Activated naive CD8-positive, alpha-beta T cell treated with anti-CD3 and anti-CD28 coated beads, Interleukin-2, amount 10 ng/mL, durations not matched to agents 7 days and 5 days (primary cell): ENCODE measurements at places on chromosomes 2 and 18.

DNA sequence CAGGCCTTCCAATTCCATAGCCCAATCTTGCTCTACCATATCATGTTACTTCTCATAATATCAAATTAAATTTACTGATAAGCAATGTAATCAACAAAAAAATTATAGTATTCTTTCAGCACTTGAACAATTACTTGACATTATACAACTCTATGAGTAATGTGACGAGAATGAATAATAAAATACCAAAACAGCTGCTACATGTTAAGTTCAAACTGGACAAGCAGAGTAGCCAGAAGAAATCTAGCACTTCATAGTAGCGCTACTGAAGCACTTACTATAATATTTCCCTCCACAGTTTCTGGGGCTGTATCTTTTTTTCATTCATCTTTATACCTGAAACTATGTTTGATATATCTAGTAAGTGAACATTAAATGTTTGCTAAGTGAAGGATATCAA lies 14.9 kb downstream of the PPP3R1 start:
- no peak for DNase-seq

GRCh38 chr2:30741576-30741975 lies 65.7 kb downstream of the CAPN13 start:
- no peak for DNase-seq

DNA sequence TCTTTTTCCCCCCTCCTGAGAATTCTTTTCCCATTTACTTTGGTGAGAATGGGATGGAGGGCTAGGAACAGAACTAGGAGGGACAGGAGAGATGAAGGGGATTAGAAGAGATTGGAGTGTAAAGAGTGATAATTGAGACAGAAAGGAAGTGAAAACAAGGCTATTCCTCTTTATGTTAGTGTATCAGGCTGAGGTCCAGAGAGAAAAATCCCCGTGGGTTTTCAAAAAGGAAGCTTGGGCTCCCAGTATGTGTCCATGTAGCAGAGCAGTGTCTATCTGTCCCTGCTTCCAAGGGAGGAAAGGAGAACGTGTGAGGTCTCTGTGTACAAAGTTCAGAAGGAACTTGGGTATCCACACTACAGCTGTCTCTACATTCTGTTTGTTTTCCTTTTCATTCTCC lies 59.9 kb upstream of the KCNE4 start:
- no peak for DNase-seq

DNA sequence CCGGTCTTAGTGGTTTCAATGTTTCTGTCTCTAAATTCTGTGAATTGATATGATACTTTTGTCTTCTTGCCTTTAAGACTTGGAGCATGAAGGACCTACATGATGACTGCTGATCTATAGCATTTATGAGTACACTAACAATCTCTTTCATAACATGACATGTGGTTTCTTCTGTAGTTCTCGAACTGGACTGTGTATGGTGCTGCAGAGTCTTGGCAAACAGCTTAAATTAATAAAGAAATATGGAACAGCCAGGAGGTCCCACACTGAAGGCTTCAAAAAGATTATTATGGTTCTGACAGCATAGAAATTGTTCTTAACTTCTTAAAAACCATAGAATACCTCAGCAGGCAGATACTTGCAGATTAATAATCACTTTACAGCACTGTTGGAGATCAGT lies 145.0 kb downstream of the DCC start:
- DNase-seq: no peak

DNA sequence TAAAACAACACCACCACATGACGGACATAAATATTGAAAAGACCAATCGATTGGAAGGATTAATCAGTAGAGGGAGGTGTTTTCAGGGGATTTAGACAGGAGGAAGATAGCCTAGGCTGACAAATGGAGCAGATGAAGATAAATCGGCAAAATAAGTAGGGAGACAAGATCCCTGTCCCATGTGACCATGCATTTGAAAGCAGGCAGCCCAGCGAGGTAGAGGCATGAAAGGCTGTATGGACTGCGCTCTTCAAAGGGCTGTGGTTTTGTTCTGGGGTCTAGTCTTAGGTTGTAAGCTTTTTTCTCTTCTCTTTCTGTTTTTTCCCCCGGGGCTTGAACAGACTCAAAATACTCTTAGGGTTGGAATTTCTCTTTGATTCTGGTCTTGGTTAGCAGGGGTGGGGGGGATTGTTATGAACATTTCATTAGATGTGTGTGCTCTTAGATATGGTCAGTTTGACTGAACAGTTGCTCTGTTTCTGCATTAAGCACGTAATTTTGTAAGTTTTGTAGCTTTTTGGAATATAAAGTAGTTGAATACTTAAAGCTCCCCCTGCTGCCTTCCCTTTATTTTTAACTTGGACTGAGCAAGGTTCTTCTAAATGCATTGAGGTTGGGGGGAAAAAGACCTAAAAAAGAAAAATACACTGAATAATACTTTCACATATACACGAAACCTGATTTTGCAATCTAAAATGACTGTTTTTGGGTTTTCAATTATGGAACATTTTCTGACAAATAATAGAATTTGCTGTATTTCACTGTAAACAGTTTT lies 32.2 kb downstream of the ZNF532 start:
- DNase-seq: no peak

- DNase-seq: no peak
Observed at GRCh38 chr2:132804051-132804450, 134.0 kb upstream of the LYPD1 start.

GRCh38 chr2:145680276-145680675 lies 1160.4 kb upstream of the ZEB2 start:
- no peak for DNase-seq

DNA sequence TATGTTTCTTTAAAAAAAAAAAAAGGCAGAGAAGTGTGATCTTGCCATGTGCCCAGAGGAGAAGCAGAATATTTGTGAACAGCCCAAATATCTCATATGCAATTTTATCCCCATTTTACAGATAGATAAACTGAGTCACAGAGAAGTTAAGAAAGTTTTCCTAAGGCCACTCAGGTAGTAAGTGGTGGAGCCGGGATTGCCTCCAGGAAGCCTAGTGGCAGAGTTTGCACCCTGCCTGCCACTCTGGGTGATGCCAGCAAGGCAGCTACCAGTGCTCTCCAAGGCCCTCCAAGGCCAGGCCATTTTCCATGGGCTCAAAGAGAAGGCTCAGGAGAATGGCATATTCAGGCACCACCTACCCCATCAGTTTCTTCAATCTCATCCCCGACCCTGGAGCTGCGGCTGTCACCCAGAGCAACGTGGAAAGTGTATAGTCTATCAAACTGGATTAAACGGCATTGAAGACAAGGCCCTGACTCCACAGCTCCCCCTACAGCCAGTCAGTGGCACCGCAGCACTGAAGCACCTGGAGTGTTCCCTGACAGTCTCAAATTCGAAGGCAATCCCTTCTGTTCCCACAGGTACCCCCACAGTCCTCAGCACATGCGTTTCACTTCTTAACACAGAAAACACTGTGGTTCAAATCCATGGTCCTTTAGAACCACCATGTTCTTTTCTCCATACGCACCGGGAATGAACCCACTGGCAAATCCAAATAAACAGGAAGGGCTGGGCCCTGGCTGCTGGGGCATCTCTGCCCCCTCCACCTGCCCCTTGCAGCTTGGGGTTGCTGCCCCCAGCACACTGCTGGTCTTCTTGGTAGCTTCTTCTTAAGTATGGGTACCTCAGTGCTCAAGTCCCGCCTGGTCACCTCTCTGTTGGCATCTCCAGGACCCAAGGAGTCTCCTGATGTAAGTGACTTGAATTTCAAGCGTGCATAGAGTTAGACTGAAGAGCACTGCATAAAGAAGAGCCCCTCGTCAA lies 175.3 kb downstream of the INHBB start:
- DNase-seq: peak; percentile 43

DNA sequence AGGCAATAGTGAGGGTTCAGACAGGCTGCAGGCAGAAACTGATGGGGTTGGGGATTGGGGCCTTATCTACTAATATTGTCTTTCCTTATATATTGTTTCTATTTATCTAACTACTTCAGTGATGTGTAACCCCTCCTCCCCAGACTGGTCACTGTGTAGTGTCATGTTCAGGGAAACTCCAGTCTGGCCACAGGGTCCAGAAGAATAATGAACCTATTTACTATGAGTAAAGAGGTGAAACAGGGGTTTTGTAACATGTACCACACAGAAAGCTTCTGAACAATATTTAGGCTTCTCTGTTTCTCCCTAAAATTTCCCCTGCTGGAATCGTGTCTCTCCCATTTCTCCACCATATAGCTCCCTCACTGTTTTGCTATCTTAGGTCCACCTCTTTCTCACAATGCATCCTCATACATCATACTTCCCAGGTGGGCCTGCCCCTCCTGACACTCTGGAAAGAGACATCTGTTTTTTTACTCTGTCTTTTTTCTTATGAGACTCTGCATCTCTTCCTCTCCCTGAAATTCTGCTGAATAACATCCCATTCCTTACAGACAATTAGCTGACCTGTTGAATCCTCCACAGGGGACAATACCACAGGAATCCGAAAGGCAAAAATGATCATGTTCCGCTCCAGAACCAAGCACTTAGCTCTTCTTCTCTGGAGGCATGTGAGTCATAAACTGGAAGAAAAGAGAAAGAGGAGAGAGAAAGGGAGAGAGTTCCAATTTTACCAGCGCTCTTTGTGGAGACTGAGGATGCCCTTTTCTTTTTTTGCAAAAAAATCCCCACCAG lies 154.8 kb downstream of the ZEB2 start:
- DNase-seq: no peak

DNA sequence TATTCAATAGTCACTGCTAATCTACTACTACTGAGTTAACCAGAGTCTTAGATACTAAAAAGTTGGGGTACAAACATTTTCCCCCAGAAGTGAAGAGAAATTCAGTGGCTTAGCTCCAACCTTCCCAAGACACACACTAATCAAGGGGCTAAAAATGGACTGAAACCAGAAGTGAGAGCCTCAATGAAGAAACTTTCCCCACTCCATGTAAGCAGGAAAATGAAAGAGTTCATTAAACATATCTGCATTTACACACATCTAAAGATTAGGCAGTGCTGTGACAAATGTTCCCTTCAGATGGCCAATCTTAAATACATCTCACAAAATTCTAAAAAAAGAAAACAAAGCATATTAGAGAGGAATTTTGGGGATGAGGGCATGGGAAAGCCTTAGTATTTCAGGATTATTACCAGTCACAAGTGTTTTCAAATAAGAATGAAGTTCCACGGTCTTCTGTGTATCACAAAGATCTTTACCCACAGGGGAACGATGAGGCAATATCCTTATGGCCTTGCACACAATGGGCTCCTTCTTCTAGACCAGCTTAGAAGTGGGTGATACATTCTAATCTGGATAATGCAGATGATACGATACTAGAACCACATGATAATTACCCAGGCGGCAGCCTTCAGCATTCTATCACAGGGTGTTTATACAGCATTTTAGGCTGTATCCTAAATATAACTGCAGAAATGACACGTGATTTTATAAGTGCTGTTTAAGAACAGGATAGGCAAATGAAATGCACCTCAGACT lies 17.1 kb downstream of the ANKRD44 start:
- no peak for DNase-seq

GRCh38 chr2:231367178-231367577 lies 28.3 kb upstream of the B3GNT7 start:
- DNase-seq: no peak

GRCh38 chr2:20052229-20052851 lies 912 bp upstream of the LAPTM4A start:
- no peak for DNase-seq

DNA sequence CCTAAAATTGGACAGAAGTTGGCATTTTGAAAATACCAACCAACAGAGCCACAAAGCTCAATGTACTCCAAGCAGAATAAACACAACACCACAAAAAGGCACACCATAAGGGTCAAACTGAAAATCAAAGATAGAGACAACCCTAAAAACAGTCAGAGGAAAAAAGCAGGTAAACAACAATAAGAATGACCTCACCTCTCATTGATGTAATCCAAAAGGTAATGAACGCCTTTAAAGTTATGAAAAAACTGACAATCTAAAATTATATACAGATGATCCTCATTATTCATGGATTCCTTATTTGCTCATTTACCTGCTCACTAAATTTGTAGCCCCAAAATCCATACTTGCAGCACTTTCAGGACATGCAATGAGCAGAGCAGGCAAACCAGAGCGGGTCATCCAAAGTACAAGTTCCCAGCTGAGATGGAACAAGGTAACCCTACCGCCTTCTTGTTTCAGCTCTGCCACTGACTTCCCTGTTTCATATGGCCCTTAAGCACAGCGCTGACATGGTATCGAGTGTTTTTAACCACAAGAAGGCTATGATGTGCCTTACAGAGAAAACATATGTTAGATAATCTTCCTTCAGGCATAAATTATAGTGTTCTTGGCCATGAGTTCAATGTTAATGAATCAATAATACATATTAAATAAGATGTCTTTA lies 17.0 kb downstream of the RTN4 start:
- no peak for DNase-seq

DNA sequence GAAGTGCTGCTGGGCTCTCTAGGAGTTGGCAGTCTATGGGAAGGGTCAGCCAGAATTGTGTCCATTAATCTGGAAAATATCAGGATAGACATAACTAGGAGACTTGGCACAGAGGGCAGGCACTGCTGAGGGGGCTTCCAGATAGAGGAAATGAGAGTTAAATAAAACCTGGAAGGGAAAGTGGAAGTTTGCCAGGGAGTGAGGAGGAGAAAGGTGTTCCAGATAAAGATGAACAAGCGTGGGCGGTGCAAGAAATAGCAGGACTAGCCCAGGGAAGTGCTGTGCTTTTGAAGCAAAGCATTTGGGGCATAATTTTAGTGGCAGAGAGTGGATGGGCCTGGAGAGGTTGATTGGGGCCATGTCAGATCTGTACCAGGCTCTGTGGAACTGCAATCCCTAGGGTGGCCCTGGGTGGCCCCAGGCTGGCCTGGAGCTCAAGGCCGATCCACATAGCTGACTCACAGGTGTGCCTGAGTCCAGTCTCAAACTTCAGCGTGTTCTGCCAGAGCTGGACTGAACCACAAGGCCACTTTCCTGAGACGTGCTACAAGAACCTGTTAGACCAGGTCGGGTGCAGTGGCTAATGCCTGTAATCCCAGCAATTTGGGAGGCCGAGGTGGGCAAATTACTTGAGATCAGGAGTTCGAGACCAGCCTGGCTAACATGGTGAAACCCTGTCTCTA lies 26.9 kb downstream of the GALM start:
- no peak for DNase-seq

GRCh38 chr2:145563741-145564615 lies 1044.1 kb upstream of the ZEB2 start:
- no peak for DNase-seq

DNA sequence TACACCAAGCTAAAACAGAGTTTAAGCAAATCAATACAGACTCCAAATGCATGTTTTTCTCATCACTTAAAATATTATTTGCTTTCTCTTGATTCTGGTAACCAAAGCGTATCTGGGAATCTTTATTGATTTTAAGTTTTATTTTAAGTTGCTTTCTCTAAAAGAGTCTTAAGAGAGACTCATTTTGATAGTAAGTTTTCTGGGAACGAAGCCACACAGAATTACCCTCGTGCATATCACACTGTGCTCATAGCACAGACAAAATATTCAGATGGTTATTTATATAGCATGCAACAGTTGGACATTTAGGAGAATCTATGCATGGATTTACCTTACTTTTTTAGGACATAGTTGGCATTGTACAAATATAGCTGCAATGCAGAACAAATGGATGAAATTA lies 597.5 kb upstream of the NRXN1 start:
- no peak for DNase-seq
